Renal cortical epithelial cell (primary cell): ENCODE measurements at places on chromosomes 7 and 10. TPM values are rescaled to one million over a fixed set of nuclear protein-coding genes. Genes with fewer than 3 reads are reported as not detected.

The PRKAR2B gene
- total RNA-seq = 0.80 and 0.87 TPM in 2 replicates

DNA sequence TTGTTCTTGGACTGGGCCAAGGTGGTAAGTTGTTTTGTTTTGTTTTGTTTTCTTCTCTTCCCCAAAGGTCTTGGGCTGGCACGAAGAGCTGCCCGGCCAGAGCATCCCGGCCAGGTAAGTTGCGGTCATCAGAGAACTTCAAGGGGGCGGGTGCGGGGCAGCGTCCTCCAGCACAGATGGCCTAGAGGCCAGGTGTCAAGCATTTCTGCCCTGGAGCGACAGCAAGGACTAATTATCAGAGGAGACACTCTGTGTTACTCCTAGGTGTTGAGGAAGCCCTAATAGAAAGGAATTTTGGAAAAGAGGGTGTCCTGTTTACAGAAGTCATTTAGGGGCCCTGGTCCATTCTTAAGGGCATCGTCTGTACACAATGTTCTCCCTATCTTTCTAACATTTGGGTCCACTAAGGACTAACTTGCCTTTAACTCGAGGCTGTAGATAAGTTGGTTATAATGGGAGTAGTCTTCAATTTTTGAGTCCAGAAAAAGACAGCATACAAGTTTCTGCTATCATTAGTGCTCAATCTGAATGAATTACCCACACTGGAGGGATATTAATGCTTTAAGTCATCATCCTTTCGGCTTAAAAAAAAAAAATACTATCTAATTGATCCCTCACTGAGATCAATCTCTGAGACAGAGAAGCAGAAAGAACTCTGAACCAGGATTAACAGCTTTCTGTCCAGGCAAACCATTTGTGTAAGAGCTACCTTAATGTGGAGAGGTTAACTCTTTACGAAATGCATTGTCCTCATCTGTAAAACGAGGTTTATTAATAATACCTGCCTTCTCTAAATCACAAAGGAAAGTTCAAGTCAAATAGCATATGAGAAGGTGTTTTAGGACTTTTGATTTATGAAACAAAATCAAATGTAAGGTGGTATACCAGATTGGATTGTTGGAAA lies 1.5 kb downstream of the ITGB8 start:
- no peak for DNase-seq

DNA sequence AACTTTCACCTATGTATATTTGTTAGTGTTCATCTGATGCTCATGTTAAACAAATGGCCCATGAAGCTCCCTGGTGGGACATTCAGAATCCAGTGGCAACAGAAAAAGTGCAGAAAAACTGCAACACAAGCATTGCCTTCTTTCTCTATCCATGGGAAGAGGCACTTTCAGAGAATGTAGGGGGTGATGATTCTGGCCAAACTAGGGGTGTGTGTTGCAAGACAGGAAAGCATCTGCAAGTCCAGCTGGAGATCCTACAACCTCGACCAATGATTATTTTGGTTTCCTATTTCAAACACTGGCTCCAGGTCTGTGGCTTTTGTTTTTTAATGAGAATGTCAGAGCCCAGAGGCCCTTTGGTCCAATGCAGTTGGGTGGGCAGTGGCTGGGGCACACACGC lies 198.7 kb downstream of the CXCL12 start:
- no peak for DNase-seq

DNA sequence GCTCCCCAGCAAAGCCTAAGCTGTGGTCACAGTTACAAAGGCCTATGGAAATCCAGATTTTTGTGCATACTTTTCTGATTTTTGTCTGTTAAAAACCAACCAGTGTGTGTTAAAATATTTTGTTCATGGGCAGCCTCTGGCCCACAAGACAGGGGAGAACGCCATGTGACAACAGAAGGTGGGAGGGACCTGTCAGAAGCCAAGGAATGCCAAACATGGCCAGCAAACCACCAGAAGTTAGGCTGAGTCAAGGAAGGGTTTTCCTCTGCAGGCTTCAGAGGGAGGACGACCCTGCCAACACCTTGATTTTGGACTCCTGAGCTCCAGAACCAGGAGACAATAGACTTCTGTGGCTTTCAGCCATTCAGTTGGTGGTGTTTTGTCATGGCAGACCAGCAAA lies 127.3 kb downstream of the CUL2 start:
- DNase-seq = peak; percentile 32
